ENCODE measurements at places on chromosomes 1 and 21.
A peak's percentile ranks its signal among the peaks of the same experiment; 100 is the strongest.

GRCh38 chr1:87126886-87127505 is 201.7 kb upstream of the LMO4 start:
- DNase-seq = no peak

GRCh38 chr1:59237900-59238299 is 59.0 kb upstream of the FGGY start:
- DNase-seq = no peak

DNA sequence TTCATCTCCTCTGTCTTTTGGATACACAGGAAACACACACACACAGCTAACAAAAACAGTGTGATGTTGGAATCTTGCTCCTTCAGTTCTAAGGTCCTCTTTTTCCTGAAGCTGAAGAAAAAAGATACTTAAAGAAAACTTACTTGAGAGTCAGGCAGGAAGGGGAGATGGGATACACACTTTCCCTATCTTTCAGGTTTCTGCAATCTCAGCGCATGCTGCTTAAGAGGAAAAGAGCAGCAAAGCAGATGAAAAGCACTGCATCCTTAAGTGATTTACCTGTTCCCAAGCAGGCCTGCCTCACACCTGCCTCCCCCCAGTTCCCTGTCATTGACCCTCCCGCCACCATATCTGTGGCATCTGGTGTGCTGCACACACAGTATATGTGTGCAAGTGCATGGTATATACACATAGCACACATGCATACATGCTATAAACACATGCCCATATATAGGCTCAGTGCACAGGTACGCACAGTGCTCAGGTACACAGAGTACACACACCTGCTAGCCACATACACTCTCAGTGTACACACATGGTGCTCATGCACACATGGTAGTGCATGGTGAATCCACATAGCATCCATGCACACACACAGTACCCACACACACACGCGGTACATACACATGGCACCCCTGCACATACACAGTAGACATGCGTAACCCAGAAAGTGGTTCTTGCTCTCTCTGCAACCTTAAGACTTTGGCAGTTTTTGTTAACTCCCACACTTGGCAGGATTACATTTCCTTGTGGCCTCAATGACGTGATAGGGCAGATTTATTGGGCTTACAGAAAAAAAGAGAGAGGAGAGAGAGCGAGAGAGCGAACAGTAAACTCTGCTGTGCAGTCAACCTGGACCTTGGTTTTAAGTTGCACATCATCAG is 166.9 kb downstream of the TOMM20 start:
- DNase-seq = peak; percentile 84

GRCh38 chr1:96365076-96365475 is 356.5 kb upstream of the PTBP2 start:
- no peak for DNase-seq

- peak; percentile 18 for DNase-seq
Measured at GRCh38 chr1:19814681-19815503, at the start of gene RNF186. RNF186 (minus strand) TSS chr1:19815283; CDS start chr1:19815101, 182 bp downstream.

DNA sequence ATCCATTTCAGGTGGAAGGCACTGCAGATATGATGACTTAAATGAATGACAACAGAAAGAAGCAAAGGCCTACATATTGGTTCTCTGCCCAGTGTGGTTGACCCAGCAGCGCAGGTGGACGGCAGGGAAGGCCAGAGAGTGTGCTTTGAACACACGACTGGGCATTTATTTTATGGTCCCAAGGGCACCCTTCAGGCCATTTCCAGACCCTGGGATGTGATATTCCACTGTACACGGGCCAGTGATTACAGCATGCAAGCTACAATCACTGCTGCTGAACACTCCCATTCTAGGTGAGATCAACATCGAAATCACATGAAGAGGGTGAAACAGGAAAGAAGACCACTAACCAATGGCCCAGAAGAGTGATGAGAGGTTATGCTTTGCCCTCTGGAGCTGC is 33.8 kb downstream of the PCNX2 start:
- DNase-seq = no peak

GRCh38 chr1:231597971-231598370 is 28.6 kb upstream of the DISC1 start:
- DNase-seq = no peak

DNA sequence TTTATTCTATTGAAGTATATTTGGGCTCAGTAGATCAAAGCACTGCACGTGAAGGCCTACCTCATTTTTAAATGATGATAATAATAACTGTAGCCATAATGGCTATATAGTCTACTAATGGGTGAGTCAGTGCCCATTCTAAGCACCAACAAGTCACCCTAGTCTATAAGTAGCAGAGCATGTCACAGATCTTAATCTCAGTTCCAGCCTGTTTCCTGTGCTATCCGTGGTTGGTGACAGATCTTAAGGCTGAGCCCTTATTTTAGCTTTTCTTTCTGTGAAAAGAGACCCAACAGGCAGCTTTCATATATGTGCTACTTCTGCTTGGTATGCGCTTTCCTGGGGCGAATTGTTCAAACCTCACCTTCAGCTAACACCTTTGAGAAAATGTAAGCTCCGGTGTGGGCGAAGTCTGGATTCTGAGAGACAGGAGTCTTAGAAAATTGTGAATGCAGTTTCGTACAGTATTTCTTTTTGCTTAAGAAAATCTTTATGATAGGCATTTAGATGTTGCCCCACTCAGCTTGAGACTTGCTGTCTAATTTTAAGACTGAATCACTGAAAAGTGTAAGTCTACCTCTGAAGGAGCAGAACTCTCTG is 59.6 kb downstream of the FMN2 start:
- DNase-seq = peak; percentile 52

DNA sequence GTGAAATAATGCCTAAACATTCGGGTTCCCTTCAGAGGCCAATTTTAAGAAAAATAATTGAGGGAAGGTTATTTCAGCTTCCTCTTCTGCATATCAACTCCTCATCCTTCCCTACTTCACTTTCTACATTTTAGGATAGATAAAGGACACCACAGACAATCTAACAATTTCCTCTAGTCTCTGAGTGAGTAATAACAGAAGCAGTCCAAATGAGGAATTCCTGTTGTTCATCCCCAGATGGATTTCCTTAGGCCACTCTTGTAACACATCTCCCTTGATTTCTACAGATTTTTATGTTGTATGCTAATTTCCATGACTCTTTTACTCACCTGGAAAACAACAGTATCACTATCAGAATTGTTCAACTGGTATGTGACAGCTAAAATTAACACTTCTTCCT is 87.7 kb upstream of the LYPLAL1 start:
- DNase-seq = peak; percentile 54

DNA sequence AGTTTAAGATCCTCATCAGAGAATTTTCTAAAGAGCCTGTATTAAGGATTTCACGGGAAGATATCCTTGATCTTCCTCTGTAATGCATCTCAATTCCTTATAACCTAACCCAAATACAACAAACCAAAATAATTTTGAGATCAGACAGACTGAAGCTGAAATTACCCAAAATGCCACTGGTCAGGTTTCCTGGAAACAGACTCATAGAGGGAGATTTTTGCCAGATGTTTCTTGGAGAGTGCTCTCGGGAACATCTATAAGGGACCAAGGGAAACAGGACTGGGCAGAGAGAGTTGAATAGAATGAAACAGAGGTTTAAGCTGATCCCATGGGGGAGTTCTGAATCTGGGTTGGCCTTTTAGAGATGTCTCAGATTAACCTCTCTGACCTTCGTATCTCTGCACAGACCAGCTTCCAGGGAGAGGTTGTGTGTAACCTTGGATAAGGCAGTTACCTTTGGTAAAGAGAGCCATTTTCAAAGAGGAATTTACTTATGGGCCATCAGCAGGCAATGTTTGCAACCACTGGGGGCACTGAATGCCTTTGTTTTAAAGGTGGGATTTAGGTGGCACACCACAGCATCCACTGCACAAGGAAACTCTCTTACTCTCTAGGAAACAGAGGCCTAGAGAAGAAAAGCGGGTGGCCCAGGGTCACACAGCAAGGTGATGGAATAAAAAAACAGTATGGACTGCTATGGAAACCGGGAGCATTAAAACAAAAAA is 130.8 kb upstream of the SGIP1 start:
- DNase-seq = no peak

DNA sequence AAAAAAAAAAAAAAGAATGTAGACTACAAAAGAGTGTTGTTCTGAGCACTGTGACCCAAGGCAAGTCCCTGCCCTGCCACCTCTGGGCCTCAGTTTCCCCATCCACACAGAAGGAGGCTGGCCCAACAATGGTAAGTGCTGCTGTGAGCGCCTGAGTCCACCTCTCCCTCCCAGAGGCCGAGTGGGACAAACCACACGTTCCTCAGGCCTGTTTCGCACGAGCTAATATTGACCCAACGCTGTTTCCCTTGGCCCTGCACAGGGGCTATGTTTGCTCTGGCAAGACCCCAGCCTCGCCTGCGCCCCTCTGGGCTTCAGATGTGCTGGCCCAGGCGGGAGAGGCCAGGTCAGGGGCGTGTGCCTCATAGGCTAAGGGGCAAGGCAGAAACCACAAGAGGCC is 12.6 kb upstream of the LAPTM5 start:
- DNase-seq = no peak

DNA sequence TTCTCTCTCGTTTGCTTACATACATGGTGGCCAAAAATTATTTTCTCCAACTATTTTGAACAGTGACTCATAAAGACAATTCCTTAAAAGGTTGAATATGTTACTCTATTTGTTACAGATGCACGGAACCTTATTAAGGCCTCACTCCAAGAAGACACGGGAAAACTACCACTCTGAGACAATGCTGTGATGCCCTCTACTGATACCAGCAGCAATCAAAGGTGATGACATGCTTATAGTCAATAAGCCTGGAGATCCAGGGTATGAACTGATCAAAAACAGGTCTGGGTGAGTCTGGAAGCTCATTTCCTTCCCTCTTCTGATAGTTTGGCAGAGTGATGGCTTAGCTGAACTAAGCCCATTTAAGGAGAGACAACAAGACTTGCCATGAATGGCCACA is 563.0 kb downstream of the LRRIQ3 start:
- DNase-seq = peak; percentile 26

DNA sequence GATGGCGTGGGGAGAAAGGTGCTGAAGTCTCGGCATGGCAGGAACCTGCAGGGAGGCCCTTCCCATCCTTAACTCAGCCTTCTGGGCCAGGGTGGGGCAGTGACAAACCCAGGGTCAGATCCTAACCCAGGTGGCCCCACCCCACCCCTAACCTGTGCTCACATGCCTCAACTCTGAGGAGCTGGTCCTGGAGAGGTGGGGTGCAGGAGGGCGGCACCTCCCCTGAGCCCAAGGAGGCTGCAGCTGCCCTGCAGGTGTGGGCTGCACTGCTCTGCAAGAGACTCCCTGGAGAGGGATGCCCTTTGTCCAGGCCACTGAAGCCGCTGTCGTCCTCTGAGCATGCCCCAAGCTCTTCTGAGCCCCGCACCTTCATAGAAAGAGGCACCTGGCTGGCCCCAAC is 15.2 kb upstream of the ADAMTSL4 start:
- DNase-seq = no peak

GRCh38 chr1:200887772-200888348 is 6.8 kb upstream of the INAVA start:
- DNase-seq = no peak

DNA sequence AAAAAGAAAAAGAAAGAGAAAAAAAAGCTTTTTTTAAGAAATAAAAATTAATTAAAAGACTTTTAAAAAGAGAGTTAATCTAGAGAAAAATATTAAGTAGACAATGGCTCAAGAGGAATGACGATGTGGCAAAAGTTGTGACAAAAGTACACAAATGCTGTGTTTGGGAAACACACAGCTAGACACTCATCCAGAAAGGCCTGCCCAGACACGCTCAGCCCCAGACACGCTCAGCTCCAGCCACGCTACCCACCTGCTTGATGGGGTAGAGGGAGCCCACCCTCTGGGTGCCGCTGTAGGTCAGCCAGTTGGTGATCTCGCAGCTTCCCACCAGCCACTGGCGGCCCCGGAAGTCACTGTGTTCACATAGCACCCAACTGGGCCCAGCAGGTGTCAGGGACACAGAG is 10.2 kb downstream of the CD52 start:
- no peak for DNase-seq

- DNase-seq = no peak
Measured at GRCh38 chr1:203450479-203451149, 25.0 kb upstream of the PRELP start.

- DNase-seq = no peak
Measured at GRCh38 chr1:157252473-157252872, 114.3 kb upstream of the ETV3 start.

- DNase-seq = no peak
Measured at GRCh38 chr1:32350785-32351398, 11.4 kb downstream of the FAM229A start.

DNA sequence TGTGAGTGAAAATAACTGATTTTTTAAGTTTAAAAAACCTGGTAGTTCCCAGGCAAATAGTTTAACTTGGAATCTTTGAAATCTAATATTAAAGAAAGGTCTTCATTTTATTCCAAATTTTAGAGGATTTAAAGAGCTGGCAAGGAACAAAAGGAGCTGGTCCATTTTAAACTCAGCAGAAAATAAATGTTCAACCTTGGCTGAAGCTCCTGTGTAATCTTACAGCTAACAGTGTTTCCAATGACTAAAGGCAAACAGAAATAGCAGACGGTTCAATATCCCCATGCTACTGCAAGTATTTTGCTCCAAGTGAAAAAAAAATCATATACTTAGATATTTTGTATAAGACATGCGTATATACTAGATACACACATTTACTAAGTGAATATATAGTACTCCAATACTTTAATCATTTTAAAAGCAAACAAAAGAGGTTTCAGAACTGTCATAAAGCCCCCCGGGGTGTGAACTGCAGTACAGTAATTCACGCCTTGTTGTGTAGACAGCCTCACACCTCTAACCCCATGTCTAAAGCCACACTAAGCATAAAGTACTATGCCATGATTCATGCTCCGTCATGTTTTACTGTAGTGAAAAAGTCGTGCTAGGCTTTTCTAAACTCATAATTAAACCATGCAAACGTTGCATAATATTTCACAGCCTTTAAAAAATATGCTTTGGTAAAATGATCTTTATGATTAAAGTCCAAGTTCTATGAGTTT is 132.2 kb downstream of the CLIC6 start:
- DNase-seq = no peak

DNA sequence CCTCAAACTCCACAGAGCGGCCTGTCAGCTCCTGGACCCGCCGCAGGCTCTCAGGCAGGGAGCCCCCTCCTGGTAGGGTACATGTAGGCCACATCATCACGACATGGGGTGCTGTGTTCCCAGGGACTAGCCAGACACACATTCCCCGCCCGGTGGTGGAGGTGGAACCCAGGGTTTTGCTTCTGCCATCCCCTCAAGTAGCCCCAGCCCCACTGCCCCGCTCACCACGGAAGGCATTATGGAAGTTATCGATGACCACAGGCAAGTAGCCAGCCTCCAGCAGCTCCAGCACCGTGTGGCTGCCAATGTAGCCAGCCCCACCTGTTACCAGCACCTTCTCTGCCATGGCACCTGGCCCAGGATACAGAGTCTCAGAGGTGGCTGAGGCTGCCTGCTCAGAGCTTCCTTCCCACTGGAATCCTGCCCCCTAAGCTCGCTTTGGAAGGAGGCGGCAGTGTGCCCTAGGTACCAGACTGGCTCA is 1.9 kb downstream of the GALE start:
- no peak for DNase-seq

- DNase-seq = peak; percentile 21
Measured at GRCh38 chr1:2412773-2413494, 570 bp upstream of the PEX10 start.

GRCh38 chr1:64686828-64687724 is 57.8 kb upstream of the RAVER2 start:
- peak; percentile 76 for DNase-seq

Measured in PC-3 (cell line).